Stimulated activated CD4-positive, alpha-beta T cell treated with anti-CD3 and anti-CD28 coated beads, Interleukin-12 subunit alpha, Interleukin-12 subunit beta, amount 100 ng/mL, for 24 hours (primary cell): ENCODE measurements at places on chromosomes 2 and 18.

DNA sequence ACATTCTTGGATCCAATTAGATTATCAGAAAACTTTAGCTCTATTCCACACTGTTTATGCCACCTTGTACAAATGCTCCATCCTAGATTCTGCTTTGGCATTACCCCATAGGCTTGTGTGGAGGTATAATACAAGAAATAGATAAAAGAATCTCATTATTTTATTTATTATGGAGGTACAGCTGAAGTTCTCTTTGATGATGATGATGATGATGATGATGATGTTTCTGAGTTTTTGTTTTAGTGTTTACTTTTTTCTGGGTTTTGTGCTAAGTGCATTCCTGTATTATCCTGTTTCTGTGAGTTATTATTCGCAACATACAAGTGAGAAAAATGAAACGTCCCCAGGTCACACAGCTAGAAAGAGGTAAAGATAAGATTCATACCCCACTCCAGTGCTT is 43.4 kb downstream of the ANXA4 start:
- DNase-seq = no peak

DNA sequence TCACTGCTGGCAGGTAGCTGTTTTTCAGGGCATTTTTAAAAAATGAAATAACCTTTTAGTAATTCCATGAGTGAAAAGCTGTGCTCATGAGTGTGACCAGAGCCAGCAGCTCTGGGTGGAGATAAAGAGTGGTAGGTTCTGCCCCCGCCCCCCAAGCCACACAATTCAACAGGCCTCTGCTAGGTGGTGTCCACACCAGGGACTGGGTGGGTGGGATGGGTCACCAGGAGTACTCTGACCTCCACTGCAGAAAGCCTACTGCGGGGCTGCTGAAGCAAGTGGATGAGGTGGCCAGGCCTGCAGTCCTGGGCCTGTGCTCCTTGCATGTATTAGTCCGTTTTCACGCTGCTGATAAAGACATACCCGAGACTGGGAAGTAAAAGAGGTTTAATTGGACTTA is 15.3 kb downstream of the PARD6G start:
- no peak for DNase-seq

GRCh38 chr2:132581991-132582738 is 87.8 kb downstream of the LYPD1 start:
- no peak for DNase-seq

- no peak for DNase-seq
These were observed 50.1 kb downstream of the THUMPD2 start for GRCh38 chr2:39728941-39729351.

DNA sequence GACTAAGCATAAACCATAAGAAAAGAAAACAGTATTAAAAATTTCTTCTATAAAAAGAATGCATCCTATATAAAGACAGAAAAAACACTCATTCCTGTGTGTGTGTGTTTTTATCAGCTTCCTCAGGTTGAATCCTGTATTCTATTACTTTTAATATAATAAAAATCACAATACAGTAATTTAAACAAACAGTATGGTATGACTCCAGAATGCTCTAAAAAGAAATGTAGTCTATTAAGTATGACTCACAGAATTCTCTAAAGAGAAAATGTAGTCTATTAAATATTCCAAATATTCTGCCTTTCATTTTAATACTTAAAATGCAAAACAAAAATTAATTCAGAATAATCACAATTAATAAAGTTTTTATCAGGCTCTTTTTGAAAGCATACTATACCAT is 19.8 kb downstream of the CCDC88A start:
- DNase-seq = no peak

DNA sequence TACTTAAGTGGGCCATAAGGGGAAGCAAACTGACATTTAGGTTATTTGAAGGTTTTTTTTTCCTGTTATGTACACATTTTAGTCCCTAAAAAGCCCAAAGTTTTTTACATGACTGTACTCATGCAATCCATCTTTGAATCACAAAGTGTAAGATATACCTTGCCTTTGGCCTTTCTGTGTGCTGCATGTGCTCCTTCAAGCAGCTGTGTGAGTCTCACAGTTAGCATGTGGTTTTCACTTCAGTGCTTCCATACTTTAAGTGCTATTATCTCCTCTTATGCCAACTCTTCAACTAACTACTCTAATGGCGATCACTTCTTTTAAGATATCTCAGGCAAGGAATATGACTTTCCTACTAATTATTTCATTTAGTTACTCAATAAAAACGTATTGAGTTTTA is 597.1 kb upstream of the ACVR2A start:
- no peak for DNase-seq

DNA sequence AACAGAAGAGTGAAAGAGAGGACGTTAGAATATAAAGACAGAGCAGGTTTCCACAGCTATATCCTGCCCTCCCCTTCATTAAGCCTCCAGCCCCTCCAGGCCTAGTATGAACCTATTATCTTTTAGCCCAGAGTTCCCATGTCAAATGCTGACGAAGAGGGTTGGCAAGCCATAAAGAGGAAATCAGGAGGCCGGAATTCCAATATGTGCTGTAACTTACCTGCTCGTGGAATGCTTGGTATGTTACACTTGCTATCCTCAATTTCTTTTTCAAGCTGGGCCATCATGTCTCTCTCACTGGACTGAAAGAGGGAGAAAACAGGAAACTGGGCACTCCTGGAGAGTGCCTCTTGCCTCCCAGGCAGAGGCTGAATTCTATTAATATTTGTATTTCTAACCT is 264.1 kb downstream of the TRIB2 start:
- no peak for DNase-seq

GRCh38 chr18:8794156-8794933 is 89.0 kb downstream of the MTCL1 start:
- DNase-seq = no peak

DNA sequence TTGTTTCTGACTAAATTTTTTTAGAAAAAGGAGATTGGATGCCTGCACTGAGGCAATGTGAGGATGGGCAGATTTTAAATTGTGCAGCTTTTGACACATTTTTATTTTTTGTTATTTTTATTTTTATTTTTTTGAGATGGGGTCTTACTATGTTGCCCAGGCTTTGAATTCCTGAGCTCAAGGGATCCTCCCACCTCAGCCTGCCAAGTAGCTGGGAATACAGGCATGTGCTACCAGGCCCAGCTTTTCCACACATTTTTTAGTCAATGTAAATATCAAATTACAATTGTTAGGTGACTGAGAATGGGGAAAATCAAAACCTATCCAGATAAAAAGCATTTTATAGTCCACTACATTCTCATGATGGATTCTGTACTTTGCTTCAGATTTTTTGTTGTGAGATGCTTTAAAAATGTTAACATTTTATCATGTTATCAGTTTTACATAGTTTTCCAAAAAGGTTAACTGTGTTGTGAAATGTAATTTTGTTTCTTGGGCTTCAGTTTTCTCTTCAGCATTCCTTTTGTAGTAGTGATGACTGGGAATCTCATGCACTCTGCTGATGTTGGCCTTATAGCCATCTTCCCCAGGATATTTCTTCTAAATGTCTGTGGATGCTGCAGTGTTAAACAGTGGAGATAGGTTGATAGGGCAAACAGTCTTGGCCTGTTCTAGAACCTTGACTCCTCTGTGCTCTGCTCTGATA is 41.4 kb downstream of the PKP4 start:
- DNase-seq = no peak

DNA sequence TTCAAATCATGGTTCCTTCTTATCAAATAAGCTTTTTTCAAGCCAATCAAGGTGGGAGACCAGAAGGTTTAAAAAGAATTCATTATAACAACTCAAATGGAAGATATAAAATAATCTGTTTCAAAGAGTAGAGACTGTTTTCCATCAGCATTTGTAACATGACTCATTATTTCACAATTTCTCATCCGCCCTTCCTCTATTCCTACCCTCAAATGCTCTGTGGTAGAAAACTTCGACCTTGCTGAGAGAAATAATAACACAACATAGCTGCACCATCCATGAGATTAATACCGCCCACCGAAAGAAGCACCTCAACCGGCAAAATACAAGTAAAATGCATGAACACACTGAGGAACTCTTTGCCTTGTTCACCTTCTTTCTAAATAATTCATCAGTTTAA is 2039.2 kb upstream of the CELF4 start:
- no peak for DNase-seq

GRCh38 chr18:76426737-76427305 is 68.2 kb downstream of the ZNF516 start:
- DNase-seq = no peak

- no peak for DNase-seq
These were observed 76.3 kb upstream of the GALNT5 start for GRCh38 chr2:157181234-157181633.

DNA sequence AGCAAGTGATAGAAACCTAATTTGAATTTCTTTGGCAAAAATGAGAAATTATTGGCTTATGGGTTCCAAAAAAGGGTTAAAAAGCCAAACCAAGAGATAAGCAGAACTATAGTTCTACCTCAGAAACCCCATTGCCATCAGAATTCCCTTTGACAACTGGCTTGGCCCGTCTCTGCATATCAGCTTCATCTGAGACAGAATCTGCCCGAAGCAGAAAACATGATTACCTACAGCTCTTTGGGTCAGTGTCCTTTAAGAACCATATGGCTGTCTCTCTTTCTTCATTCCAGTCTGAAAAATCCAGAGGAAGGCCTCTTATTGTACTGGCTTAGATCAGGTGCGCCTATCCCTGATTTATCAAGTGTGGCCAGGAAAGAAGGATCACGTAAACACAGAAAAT is 49.8 kb upstream of the AGPS start:
- DNase-seq = no peak

DNA sequence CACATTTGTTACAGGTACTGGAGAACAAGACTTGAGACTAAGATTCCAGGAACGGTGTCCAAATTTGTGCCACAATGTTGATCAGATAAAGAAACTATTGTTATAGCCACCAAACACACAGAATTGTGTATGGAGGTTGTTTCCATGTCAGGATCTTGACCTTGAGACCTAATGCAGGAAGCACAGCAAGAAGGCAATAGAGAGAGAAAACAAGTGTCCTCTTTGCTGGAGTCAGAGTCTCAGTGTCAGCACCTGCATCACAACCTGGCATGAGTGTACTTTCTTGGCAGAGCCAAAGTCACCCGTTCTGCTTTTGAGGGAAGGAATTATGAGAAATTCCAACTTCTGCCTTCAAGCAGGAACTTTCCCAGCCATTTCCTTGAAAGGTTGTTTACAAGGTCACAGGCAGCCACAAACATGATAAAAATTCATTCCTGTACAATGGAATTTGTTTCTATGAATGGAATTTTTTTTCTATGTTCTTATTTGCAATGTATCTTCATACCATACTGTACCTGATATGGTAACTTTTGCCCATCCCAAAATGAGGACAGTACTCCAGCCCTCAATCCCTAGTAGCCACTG is 118.4 kb downstream of the PKP4 start:
- no peak for DNase-seq

DNA sequence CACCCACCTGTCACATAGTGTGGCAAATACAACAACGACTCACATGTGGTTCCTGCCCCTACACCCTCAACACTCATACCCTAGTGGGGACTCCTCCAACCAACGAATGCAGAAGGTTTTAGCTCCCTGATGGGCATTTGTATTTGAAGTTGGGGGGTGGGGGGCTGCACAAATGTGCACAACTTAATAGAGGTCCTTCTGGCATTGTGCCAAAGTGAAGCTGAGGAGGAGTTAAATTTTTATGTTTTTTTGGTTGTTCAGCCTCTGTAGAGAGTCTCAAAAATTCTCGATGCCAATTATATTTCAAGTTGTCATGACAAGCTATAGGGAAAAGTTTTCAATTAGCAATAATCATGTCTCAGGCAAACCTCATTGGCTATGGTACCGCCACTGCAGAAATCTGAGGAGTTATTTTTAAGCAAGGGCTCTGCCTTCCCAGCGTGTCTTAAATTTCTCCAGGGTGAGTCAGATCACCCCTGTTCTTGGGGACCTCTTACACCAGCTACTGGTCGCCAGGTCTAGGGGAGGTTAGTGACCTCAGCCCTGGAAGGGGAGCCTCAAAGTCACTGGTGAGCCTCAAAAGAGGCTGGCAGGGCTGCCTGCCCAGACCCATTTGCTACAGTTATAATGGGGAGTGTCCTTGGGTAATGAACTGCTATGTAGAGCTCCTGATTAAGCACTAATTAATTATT is 102.7 kb upstream of the TAF1B start:
- no peak for DNase-seq

- peak; percentile 49 for DNase-seq
These were observed 16.4 kb downstream of the PTPN18 start for GRCh38 chr2:130372055-130372832.

DNA sequence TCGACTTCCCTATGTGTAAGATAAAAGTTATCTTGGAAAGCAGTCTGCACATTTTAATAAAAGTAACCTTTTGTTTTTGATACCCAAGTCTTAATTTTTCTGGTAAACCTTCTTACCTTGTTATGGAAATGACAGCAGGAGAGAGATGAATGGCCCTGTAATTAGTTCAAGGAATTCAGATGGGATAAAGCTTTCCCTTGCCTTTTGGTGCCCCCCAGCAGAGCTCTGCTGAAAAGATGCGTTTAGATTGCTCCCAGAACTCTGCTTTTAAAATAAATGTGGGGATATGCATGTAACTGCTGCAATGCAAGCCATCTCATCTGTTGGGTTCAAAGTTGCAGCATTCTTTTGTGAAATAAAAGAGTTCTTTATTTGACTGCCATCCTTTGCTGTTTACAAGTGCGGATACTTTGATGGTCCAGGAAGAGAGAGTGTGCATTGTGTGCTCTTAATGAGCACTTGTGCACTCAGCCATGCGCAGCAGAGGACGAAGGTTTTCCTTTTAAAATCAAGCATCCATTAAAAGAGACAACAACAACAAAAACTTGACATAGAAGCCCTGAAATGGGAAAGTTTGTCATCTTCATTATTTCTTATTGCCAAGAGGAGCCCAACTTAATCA is 176.7 kb upstream of the ST6GAL2 start:
- no peak for DNase-seq

- no peak for DNase-seq
These were observed 2.9 kb upstream of the ARPC2 start for GRCh38 chr2:218214116-218214515.

GRCh38 chr18:48048251-48048650 is 117.8 kb upstream of the SMAD2 start:
- no peak for DNase-seq

DNA sequence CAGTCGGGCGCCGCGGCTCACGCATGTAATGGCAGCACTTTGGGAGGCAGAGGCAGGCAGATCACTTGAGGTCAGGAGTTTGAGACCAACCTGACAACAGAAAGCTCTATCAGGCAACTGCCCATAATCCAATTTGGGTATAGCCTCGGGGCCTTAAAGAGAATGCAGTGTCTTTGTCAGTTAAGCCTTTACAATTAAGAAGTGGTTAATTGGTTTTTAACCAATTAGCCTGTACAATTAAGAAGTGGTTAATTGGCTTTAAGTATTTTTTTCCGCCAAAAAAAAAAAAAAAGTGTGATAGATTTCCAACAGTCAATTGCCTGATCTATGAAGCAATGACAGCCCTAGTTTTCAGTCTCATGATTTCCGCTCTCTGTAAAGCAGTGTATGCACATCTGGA is 74.6 kb upstream of the NARS1 start:
- DNase-seq = no peak

- DNase-seq = no peak
These were observed 70.8 kb upstream of the LPIN2 start for GRCh38 chr18:3083766-3084165.
